ENCODE measurements at places on chromosomes 7 and 10. TPM values are rescaled to one million over a fixed set of nuclear protein-coding genes. Genes with fewer than 3 reads are reported as not detected.
A peak's percentile ranks its signal among the peaks of the same experiment; 100 is the strongest.

GRCh38 chr7:112481121-112481736 is 438 bp downstream of the LSMEM1 start:
- DNase-seq = no peak

DNA sequence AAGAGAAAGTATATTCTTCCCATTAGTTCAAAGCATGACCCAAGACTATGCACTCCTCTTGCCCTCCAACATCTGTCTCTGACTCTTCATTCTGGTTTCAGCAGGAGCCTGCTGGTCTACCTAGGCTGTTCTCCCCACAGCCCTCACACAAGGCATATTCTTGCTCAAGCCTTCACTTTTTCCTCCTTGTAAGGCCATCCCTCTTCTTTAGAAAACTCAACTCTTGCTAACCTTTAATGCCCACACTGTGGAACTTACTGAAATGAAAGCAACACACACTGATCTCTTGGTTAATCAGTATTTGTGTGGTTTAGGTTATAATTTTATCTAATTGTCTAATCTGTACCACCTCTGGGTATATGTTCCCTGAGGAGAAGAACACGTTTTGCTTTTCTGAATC is 75.8 kb downstream of the PRKCQ start:
- DNase-seq = no peak

GRCh38 chr10:68406815-68407548 is at the start of gene RUFY2:
RUFY2 (minus strand) TSS chr10:68407277; CDS start chr10:68407189, 88 bp downstream.
- DNase-seq = peak; percentile 83

DNA sequence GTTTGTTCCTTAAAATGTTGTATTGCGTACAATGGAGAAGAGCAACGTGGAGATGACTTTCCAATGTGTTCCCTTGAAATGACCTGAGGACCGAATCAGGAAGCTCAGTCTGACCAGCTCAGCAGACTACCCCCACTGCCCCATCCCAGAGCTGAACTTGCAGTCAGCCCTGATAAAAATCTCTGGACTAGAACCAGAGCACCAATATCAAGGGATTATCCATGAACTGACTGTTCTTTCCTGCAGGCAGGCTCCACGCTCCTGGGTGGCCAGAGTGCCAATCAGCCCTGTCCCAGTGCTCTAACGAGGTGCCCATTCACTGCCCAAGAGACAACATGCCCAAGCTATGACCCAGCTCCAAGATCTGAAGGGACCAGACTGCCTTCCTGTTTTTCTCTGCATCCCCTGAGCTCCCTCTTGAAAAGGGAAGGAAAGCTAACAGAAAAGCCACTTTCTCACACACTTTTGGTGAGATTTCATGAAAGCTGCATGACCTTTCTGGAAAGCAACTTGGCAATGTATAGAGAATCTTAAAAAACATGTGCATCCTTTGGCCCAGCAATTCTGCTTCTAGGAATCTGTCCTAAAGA is 130.2 kb downstream of the KCNMA1 start:
- DNase-seq = no peak

DNA sequence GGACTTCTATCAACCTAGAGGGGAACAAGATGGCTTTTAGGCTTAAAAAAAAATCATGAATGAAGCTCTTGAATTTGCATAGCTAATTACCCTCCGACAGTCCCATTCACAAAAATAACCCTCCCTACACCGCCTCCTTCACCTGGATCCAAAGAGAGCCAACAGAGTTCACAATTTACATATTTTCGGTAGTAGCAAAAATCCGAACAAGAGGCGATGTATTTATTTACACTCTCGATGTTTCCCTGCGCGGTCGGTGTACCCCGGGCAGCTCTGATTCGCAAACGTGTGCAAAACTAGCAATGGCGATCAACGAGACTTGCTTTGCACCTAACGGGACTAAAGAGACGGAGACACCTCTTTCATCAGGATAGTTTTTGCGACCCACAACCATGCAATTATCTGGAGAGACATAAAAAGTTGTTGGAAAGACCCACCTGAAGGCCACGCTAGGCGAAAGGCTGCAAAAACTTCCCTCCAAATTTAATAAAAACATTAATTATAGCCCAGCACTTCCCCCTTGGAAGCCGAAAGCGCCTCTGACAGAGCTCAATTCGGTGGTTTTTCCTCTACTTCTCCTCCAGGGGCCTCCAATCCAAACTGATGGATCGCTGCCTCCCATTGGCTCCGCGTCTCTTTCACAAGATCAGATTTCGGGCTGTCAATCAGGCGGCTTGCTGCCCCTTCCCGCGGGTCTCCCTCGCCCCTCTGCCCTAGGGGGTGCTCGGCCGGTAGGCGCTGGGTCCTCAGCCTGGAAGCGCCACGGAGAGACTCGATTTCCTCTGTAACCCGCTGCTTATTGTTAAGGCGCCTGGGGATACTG is at the start of gene ETV1:
Gene ETV1, minus strand, starts transcription at position 541 of the 823 bp plus-strand sequence. CDS start 614 bp downstream, outside the sequence.
- peak; percentile 74 for DNase-seq

DNA sequence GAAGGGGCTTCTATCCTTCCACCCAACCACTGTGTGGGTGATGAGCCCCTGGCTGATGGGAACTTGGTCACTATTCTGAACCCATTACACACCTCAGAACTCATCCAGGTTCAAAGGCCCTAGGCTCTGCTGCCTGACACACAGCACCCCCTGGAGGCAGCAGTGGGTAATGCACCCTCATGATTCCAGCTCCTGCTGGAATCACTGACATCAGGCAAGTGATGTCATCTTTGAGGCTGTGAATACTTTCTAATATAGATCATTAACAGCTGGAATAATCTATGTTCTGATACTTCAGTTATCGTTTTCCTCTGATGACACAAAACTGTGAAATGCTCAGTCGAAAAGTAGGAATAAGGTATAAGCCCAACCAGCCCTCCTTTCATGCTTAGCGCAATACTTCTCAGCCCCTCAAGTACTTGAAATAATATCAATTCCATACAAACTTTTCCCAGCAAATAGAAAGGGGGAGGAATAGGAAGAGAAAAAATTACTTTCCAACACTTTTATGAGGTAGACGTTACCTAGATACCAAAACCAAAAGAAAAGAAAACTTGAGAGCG is 7.5 kb upstream of the RBP3 start:
- no peak for DNase-seq

DNA sequence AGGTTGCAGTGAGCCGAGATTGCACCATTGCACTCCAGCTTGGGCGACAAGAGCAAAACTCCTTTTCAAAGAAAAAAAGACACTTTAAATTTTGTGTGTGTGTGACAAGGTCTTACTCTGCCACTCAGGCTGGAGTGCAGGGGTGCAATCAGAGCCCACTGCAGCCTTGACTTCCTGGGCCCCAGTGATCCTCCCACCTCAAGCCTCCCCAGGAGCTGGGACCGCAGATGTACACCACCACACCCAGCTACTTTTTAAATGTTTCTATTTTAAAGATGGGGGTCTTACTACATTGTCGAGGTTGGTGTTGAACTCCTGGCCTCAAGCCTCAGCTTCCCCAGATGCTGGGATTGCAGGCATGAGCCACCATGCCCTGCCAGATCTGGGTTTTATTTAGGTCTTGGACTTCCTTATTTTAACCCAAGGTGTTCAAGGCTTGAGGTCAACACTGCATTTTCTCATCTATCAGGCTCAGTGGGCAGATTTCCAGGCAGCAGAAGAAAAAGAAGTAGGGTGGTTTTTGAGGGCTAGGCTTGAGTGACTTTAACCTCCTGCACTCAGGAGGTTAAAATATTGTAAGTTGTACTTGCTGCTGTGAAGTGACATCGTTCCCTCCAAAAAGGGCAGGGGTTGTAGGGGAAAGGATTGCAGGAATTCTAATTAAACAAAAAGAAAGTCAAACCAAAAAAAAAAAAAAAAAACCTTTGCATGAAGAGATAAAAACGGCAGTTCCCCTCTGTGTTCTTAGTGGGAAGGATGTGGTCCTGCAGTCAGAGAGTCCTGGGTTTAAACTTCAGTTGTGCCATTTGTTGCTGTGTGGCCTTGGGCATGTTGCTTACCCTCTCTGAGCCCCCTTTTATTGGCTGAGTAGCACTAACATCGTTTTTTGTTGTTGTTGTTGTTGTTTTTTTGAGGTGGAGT is 71.5 kb downstream of the CARD11 start:
- no peak for DNase-seq

DNA sequence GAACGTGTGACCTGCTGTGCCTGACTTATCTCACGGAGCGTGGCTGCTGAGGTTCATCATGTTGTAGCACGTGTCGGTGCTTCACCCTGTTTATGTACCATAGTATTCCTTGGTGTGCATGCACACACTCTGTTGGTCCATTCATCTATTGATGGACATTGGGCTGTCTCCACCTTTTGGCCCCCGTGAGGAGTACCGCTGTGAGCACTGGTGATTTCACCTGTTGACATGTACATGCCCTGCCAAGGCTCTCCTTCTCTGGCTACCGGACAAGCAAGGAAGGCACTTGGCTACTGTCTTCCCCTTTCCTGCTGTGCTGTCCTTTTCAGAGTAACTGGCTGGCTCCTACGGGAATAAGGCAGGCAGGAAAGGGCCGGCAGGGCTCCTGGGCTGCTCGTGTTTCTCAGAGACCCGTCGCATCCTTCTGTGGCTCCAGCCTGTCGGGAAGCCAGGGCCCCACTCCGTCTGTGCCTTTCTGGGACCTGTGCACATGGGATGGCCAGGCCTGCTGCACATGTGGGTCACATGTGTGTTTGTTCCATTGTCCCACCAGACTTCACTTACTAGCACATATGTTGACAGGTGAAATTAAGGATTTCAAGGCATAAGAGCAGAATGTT is 17.8 kb upstream of the TBRG4 start:
- DNase-seq = no peak

GRCh38 chr10:120517196-120517595 is 60.2 kb downstream of the PLPP4 start:
- DNase-seq = no peak

- no peak for DNase-seq
These were observed 87.8 kb downstream of the ADCY1 start for GRCh38 chr7:45662018-45662417.

DNA sequence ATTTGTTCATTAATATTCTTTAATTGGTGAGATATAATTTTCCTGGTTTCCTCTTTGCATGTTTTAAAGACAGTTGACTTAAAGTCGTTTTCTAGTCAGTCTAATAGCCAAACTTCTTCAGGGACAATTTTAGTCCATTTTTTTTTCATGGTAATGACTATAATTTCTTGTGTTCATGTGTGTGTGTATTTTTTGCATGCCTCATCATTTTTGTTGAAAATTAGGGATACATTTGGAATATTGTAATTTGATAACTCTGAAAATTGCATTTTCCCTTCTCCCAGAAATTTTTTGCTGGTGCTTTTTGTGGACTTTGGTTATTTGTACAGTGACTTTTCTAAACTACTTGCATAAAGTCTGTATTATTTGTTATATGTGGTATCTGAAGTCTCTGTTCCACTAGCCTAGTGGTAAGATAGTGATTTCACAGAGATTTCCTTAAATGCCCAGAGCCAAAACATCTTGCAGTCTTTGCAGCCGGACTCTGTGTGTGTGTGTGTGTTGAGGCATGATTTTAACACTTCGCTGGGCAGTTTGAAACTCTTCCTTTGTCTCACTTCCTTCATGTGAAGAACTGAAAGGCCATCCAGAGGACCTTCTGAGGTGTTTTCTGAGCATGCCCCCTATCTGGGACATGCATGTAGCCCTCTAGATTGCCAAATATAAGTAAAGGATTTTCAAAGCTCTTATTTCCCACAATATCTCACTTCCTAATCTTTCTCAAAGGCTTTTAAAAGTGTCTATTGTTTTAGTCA is 40.9 kb upstream of the ZNF365 start:
- no peak for DNase-seq

DNA sequence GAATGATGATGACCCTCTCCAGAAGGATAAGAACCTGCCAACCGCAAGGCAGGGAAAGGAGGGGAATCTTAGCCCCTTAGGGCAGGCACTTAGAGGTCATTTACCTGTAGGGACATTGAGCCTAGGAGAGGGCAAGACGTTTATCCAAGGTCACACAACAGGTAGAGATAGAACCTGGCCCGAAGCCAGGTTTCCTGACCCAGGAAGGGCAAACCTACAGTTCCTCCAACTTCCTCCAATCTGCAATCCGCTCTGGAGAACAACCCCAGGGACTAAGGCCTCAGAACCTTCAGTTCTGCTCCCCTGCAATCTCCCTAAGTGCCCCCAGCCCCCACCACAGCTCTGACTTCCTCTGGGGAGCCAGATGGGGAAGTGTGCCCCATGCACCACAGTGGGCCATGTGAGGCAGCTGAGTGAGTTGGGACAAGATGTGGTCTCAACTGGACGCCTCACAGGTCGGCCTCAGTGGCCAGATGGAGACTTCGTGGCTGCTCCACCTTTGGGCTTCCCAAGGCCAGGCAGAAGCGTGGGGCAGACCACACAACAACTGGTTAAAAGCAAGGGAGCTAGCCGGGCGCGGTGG is 1.4 kb upstream of the PSAP start:
- peak; percentile 73 for DNase-seq

DNA sequence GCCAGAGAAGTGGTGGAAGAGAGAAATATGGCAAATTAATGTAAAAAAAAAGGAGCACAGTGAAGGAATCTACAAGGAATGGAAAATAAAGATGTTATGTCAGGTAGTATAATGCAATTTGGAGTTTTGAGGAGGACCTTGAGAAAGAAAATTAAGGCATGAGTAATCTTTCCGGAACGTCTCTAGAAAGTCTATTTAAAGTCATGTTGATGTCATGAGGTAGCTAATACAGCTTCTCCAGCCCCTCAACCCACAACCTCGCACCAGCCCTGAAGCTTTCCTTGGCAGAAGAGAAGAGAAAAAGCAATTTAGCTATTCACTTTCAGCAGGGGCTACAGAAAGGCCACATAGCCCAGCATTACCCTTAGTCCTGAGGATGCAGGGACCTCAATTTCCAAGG is 22.5 kb downstream of the TRDMT1 start:
- DNase-seq = no peak

- DNase-seq = no peak
These were observed 61.6 kb downstream of the LHPP start for GRCh38 chr10:124522933-124523871.

- DNase-seq = no peak
These were observed 371.7 kb downstream of the ZNF716 start for GRCh38 chr7:57821438-57822382.

GRCh38 chr7:8365499-8366110 is 67.8 kb upstream of the NXPH1 start:
- DNase-seq = no peak

The AKR1B15 gene
- total RNA-seq = 2.5 TPM

The NRBF2 gene
- 32.3 TPM for total RNA-seq

The ANKRD22 gene
- total RNA-seq = not detected

The TCERG1L gene
- not detected for total RNA-seq

The SPDYE5 gene
- not detected for total RNA-seq

The DNA2 gene
- 3.4 TPM for total RNA-seq

The ASB10 gene
- total RNA-seq = not detected

The HOXA10 gene
- total RNA-seq = not detected

The PNLIP gene
- total RNA-seq = not detected

The HIPK2 gene
- total RNA-seq = 61.6 TPM
